ENCODE measurements at places on chromosomes 7 and 10. TPM values are rescaled to one million over a fixed set of nuclear protein-coding genes. Genes with fewer than 3 reads are reported as not detected.

Gene LARP4B
- 62.5 TPM for total RNA-seq

Gene IDI2
- total RNA-seq = not detected

Gene CPN1
- 5.2 TPM for total RNA-seq

Gene FEZF1
- not detected for total RNA-seq

Gene GPRIN2
- not detected for total RNA-seq

Gene CTTNBP2
- 11.9 TPM for total RNA-seq

Gene PGAM2
- not detected for total RNA-seq

Gene MYH16
- not detected for total RNA-seq

Gene MYPN
- 1.8 TPM for total RNA-seq

Gene GPR15LG
- not detected for total RNA-seq

Gene NPVF
- not detected for total RNA-seq

Gene INSYN2A
- total RNA-seq = not detected

Gene C10orf62
- total RNA-seq = not detected

Gene HOGA1
- total RNA-seq = 1.7 TPM

Gene CYP3A5
- not detected for total RNA-seq

Gene PPP1R3C
- 7.9 TPM for total RNA-seq

Gene HOXA2
- not detected for total RNA-seq

Gene UTF1
- total RNA-seq = not detected

Gene C7orf57
- total RNA-seq = 0.34 TPM

Gene STARD3NL
- total RNA-seq = 81.9 TPM

Gene UBTD1
- 44.0 TPM for total RNA-seq

Gene ASB15
- total RNA-seq = not detected

Gene NUTM2A
- 0.33 TPM for total RNA-seq

Gene GPR141
- total RNA-seq = not detected

Gene KEL
- total RNA-seq = not detected

Gene OR2A5
- total RNA-seq = not detected

Gene ACTL6B
- total RNA-seq = not detected

Gene ADRA2A
- not detected for total RNA-seq

Gene AGAP9
- total RNA-seq = 1.3 TPM

Gene KNDC1
- total RNA-seq = 0.36 TPM

Gene SMO
- total RNA-seq = 24.0 TPM

Gene TRIL
- not detected for total RNA-seq

Gene CYP3A4
- not detected for total RNA-seq

Gene SLC26A5
- total RNA-seq = not detected

Gene LFNG
- total RNA-seq = 5.0 TPM
